Bronchus fibroblast of lung (primary cell): ENCODE measurements at places on chromosomes 13 and 19. TPM values are rescaled to one million over a fixed set of nuclear protein-coding genes. Genes with fewer than 3 reads are reported as not detected.

The FBXL3 gene
- 28.2 and 33.8 TPM in 2 replicates for total RNA-seq

The ZNF808 gene
- 5.6 and 5.7 TPM in 2 replicates for total RNA-seq

The NRTN gene
- 0.15 TPM in 1 of 2 replicates, not detected in the other for total RNA-seq

The UBE2L5 gene
- not detected in 2 replicates for total RNA-seq

The RNF225 gene
- not detected in 2 replicates for total RNA-seq
